ENCODE measurements at places on chromosomes 6 and 20.

- no peak for DNase-seq
Measured at GRCh38 chr20:59703046-59703445, 98.7 kb downstream of the PHACTR3 start.

DNA sequence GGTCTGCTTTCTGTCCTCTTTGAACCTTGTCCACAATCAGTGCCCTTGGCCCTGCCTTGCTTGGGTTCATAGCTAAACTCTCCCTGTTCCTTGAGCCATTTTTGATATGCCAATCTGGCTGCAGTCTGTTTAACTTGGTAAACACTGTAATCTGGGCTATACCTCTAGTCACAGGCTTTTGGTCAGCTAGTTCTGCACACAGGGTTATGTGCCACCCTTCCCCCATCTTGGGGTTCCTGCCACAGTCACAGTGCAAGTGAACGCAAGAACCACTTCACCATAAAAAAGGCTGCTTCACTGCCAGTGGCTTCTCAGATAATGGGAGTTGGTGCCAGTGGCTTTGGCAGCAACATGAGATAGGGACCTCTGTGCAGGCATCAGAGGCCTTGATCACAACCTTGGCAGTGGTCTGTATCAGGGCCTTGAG lies 10.9 kb upstream of the ATRN start:
- DNase-seq: no peak

- DNase-seq: no peak
Measured at GRCh38 chr6:14640631-14641030, 523.1 kb downstream of the CD83 start.

DNA sequence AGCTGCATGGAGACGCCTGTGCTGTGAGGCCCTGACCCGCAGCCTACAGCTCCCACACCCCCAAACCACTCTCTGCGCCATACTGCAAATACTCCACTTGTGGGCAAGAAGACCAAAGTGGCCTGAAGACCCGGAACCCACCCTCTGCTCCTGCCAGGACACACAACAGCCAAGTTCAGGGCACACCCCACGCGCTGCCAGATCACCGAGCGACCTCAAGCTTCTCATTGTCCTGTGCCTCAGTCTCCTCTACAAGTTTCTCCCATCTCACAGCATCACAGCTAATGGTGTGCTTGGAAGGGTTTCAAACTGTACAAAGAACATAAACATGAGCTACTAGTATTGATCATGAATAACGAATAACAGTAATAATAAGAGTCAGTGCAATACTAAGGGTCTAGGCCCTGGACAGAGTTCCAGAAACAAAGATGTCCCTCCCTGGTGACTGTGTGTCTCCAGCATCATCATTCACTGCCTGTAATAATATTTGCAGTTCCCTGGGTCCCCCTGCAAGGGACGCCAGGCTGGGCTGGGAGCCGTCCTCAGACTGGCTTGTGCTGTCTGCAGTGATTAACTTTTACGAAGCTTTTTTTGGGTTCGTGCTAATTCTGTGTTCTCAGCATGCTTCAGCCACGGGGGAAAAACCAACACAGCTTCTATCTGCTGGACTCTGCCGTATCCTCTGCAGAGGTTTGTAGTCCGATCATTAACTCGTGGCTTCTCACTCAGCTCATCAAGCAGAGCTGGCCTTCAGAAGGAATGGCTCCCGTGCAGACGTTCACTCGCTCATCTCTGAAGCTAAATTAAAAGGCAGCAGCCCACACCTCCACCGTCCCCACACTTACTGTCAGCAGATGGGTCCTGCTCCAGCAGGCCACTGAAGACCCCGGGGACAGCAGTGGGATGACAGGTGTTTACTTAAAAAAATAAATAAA lies 81.6 kb upstream of the MPC1 start:
- no peak for DNase-seq

- no peak for DNase-seq
Measured at GRCh38 chr6:139841794-139842215, 467.4 kb upstream of the CITED2 start.

DNA sequence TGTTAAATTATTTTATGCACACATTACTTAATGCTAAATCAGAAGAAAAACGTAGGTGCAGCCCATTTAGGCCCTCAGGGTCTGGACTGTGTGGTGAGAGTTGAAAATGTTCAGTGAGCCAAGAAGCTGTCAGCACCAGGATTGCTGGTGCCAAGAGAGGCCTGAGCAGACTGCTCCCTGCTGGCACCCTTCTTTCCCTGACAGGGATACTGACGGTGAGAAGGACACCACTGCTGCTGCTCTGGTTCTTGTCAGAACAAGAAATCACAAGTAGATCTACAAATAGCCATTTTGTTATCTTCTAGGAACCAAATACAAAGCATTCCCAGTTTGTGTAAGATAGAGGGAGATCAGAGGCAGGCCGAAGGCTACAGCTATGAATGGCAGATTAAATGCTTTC lies 48.7 kb upstream of the CRISP1 start:
- DNase-seq: no peak

DNA sequence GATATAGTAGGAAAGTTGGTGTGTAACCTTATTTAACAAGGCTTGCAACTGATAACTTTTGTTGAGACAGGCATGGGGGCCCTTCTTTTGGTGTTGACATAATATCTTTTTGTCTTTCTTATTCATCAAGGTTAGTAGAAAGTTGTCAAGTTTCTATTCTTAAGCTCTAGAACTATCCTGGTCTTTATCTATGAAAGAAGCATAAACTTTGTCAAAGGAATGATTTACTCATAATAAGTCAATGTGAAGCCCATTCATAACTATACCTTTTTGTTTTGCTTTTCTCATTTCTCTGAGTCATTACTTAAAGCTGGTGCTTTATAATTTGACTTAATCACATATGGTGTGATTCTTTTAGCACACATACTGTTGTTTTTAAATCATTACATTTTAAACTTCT lies 312.4 kb downstream of the UTRN start:
- DNase-seq: no peak

DNA sequence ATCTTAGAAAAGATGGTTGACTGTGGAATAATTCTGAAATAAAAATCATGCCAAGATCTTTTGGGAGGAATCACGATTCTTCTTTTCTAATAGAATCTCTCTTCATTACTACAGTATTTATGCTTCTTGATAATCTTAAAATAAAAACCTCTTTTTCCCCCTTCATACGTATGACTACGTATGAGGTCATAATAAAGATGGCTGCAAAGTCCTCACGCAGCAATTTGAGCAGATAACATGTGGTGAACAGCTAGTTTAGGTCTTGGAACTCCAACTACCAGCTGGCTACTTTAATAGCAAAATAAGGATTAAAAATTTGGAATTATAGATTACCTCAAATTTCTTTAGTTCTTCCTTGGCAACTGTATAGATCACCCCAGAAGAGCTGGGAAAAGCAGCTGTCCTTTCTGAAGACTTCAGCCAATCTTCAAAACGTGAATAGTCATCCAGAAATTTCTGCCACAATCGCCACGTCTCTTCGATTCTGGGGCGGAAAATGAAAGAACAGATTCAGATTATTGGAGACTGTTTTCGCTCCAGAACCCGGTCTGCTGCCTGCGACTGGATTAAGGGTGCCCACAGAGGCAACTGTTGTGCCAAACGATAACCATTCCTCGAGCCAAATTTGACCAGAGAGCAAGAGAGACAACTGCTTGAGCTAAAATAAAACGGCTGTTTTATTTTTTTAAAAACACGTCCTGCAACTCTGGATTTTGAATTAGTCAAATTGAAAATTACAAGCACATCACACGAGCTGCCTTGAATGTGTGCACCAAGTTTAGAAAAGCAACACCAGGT lies 347.3 kb downstream of the ESR1 start:
- DNase-seq: no peak

GRCh38 chr6:16730738-16731477 lies 30.4 kb downstream of the ATXN1 start:
- DNase-seq: no peak

DNA sequence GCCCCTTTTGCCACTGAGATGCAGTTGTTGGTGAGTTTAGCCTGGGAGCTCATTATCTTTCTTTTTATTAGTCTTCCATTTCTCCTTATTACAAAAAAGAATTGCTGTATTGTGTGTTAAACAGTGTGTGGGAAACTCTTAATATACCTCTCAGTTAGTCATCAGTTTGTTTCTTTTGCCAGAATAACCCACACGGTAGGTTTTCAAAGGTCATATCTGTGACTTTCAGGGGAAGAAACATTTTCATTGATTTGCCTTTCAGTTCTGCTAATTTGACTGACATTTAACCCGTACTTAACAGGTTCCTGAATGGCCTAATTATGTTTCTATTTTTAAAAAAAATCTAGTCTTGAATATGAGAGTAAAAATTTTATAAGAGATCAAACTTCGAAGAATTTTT lies 145.3 kb downstream of the KHDC1L start:
- DNase-seq: no peak

GRCh38 chr6:167806061-167806700 lies 20.5 kb upstream of the AFDN start:
- DNase-seq: no peak

- DNase-seq: no peak
Measured at GRCh38 chr6:165662749-165663376, at the start of gene PDE10A. Gene PDE10A, minus strand, starts transcription at chr6:165663241. Its CDS starts 430 bp downstream, at chr6:165662811.

DNA sequence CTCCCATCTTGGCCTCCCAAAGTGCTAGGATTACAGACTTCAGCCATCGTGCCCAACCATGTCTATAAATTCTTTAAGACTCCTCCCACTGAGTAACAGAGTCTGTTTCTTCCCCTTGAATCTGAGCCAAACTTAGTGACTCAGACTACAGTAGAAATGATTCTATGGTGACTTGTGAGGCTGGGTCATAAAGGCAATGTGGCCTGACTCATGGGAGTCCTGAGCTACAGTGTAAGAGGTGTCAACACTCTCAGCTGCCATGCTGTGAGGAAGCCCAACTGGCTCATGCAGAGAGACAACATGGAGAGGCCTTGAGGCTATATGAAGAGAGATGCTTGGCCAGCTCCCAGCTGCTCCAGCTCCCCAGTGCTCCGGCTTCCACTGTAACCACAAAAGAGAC lies 5.2 kb upstream of the NRSN2 start:
- no peak for DNase-seq

DNA sequence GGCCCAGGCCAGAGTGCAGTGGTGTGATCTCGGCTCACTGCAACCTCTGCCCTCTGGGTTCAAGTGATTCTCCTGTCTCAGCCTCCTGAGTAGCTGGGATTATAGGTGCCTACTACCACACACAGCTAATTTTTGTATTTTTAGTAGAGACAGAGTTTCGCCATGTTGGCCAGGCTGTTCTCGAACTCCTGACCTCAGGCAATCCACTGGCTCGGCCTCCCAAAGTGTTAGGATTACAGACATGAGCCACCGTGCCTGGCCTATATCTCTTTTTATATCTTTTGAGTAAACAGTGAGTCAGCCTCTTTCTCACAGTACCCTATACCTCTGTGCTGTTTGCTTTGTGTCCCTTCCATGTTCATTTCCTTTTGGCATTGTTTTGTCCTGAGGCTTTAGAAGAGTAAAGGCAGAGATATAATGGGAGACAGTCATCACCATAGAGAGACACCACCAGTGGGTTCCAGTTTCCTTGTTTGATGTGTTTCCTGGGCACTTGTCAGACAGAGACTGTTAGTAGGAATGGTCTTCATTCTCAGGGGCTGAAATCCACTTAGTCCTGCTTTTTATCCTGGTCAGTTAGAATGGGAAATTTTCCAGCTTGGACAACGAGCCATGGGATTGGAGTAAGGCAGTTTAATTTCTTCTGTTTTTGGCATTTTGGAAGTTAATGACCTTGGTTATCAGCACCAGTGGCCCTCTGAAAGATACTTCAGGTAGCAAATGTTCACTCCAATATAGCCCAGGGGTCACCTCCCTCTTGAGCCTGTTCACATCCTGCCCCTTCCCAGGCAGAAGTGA lies 32.2 kb upstream of the ASXL1 start:
- no peak for DNase-seq

GRCh38 chr6:16759646-16760515 lies 1.4 kb downstream of the ATXN1 start:
- DNase-seq: peak; percentile 49

GRCh38 chr20:53654932-53655624 lies 61.4 kb upstream of the ZNF217 start:
- no peak for DNase-seq

DNA sequence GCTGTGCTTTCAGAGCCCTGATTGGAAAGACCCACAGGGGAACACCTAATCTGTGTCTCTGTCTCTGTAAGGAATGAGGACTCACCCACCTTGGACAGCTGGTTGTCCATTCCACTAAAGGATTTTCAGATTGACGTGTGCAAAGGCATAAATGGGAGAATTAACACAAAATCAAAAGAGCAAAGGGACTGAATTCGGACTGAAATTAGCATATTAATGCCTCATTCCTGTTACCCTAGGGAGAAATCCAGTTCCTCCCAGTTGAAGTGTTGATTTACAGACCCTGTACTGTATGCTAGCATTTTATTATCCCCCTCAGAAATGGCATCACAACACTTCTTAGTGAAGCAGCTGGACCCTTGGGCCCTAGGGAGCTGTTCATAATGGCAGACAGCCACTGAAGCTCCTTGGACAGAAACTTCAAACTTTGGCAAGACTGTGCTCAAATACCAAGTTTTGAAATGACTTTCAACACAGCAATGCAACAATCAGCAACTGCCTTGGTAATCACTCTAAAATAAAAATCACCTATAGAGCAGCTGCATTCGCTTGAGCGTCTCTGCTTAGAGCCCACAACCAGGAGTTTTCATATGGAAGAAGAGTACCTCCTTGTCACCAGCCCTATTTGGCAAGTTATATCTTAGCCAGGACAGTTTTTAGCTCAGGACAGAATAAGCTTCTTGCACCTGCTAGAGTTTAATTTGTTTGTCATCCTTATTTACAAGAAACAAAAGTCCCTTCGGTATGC lies 118.1 kb downstream of the TRDN start:
- DNase-seq: no peak

- DNase-seq: no peak
Measured at GRCh38 chr6:108501559-108501958, 59.2 kb upstream of the FOXO3 start.

DNA sequence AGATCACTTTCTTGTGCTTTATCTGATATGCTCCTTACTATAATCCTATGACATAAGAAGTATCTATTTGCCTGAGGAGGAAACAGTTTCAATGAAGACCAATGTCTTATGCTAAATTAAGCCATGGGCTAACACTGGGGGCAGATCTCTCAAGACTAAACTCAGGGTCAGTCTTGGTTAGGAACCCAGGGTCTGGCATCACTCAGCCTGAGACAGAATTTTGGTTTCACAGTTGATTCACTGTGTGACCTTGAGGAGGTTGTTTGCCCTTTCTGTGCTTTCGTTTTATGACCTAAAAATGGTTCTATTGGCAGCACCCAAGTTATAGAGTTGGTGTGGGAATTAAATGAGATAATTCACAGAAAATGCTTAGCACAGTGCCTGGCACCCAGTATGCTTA lies 4.9 kb upstream of the BCAS1 start:
- DNase-seq: no peak
